ENCODE measurements at places on chromosomes 1 and 21. TPM values are rescaled to one million over a fixed set of nuclear protein-coding genes. Genes with fewer than 3 reads are reported as not detected.
A peak's percentile ranks its signal among the peaks of the same experiment; 100 is the strongest.

GRCh38 chr1:158020886-158021620, 27.6 kb downstream of the KIRREL1 start:
- no peak overlapping the region for H3K27ac ChIP-seq
- no peaks in the 10 kb centered on the region for H3K27me3 ChIP-seq
- no peak overlapping the region for H3K4me3 ChIP-seq
- DNase-seq, result no peak
- no peaks in the 10 kb centered on the region for H3K36me3 ChIP-seq

Gene CFHR3
- not detected for total RNA-seq

DNA sequence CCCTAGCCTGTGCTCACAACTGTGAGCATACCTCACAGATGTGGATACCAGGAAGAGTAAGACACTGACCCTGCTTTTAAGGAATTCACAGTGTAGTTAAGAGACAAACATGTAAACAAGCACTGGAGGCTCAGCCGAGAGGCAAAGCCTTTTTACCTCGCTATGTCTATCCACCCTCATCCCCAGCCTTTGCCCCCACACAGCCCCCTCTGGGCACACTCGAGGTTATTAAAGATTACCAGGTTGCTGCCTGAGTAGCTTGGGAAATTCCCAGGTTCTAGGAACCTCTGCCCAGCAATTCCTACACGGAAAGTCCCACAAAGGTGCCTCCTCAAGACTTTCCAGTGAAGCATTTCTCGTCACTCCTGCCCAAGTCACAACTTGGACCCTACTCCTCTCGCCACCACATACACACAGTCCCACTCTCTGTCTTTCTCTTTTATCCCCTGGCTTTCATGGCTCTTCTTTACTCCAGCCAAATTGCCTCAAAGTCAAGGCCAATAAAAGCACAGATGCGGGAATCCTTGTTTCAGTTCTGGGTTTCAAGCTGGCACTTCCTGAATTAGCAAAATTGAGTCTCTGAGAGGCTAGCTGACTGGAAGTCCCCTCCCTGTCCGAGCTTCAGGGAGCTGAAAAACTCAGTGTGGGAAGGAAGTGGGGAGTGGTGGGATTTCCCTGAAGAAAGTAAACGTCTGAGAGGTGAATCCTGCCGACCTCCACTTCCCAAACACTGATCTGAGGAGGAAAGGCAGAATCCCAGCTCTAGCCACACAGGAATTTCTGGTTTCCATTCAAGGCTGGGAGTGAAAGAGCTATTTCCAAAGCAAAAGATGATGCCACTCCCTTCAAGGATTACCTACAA, 7.6 kb downstream of the DENND2D start:
- no peak overlapping the region for H3K4me3 ChIP-seq
- no peaks in the 10 kb centered on the region for H3K4me1 ChIP-seq
- H3K27ac ChIP-seq, result no peak overlapping the region
- no peaks in the 10 kb centered on the region for H3K27me3 ChIP-seq
- no peaks in the 10 kb centered on the region for H3K36me3 ChIP-seq

- peaks cover 4% of the 10 kb centered on the region for H3K4me1 ChIP-seq
- H3K27ac ChIP-seq, result no peak overlapping the region
- no peak for DNase-seq
These were observed 22.7 kb downstream of the SYT6 start for GRCh38 chr1:114130846-114131525.

DNA sequence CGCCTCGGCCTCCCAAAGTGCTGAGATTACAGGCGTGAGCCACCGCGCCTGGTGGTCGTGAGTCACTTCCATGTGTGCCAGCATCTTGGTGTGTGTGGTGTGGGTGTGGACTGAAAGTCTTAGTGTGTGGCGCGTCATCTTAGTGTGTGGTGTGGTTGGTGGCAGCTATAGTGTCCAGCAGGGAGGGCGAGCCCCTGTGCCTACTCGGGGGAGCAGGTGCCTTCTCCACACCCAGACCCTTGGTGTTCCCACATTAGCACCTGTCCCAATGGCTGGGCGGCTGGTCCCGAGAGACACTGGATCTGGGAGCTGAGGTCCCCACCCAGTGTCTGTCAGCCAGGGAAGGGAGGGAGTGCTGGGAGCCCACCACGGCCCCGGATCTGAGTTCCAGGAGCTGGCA, 2.8 kb downstream of the SCNN1D start:
- no peak for DNase-seq
- peaks cover 26% of the 10 kb centered on the region for H3K4me1 ChIP-seq
- H3K4me3 ChIP-seq, result no peak overlapping the region
- no peak overlapping the region for H3K27ac ChIP-seq

DNA sequence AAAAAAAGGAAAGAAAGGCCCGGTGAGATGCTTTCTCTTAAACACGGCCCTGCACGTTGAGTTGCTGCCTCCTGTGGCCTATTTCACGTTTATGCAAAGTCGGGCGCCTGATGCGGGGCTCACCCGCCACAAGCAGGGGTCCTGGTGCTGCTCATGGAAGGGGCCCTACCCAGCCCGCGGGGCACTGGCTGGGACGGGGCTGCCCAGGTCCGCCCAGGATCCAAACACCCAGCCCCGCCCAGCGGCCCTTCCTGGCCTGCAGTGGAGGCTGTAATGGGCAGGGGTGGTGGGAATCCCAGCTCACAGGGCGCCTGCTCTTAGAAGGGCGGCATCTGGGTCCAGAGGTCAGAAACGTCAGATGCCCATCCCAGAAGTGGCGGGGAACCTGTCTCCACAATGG, 1.6 kb downstream of the COL6A2 start:
- H3K36me3 ChIP-seq, result no peaks in the 10 kb centered on the region
- no peak overlapping the region for H3K27ac ChIP-seq
- no peak for DNase-seq
- H3K27me3 ChIP-seq, result no peaks in the 10 kb centered on the region
- peaks cover 13% of the 10 kb centered on the region for H3K4me1 ChIP-seq

Gene ALX3
- not detected for total RNA-seq

Gene ZBTB8A
- total RNA-seq, result 9.7 TPM

Gene CR1
- 0.07 TPM for total RNA-seq

- no peaks in the 10 kb centered on the region for H3K27me3 ChIP-seq
- H3K27ac ChIP-seq, result no peak overlapping the region
- no peaks in the 10 kb centered on the region for H3K36me3 ChIP-seq
These were observed 38.2 kb downstream of the PAX7 start for GRCh38 chr1:18668750-18669404.

- peaks cover 45% of the 10 kb centered on the region for H3K4me1 ChIP-seq
- H3K27me3 ChIP-seq, result no peaks in the 10 kb centered on the region
- peak; percentile 73 for DNase-seq
- H3K4me3 ChIP-seq, result peak overlapping the region; percentile 50
- H3K36me3 ChIP-seq, result no peaks in the 10 kb centered on the region
These were observed 13.8 kb upstream of the BOLA1 start for GRCh38 chr1:149885339-149886120.

DNA sequence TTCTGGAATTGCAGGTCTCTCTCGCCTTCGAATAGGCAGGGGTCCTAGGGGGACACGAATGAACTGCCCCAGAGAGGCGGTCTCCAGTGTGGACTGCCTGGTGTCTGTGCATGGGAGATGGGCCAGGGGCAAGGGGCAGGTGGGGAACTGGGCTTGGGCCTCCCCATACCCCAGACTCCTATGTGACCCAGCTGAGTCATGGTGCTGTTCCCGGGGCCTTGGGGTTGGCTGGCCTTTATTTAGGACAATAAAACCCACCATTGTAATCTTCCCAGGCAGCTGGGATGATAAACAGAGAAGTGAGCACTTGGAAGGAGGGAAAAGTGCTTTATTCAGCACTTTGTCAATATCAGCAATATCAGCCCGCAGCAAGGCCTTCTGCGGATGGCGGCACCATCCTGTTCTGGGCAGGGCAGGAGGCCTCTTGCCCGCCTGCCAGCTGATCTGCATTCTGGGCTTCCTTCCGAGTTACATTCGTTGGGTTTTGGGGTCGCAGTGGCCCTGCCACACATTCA, 209.0 kb upstream of the TMEM51 start:
- no peaks in the 10 kb centered on the region for H3K36me3 ChIP-seq
- H3K27ac ChIP-seq, result no peak overlapping the region
- no peaks in the 10 kb centered on the region for H3K4me1 ChIP-seq
- no peak overlapping the region for H3K4me3 ChIP-seq
- H3K27me3 ChIP-seq, result no peaks in the 10 kb centered on the region

GRCh38 chr1:233665575-233666270, 51.8 kb downstream of the KCNK1 start:
- no peak overlapping the region for H3K4me3 ChIP-seq
- DNase-seq, result no peak
- H3K4me1 ChIP-seq, result peaks cover 24% of the 10 kb centered on the region

Gene WDR64
- total RNA-seq, result not detected

GRCh38 chr1:25799935-25800702, at the start of gene SELENON:
TSS of gene SELENON (plus strand) at chr1:25800193. CDS start at chr1:25800231, 38 bp downstream.
- no peaks in the 10 kb centered on the region for H3K27me3 ChIP-seq
- no peaks in the 10 kb centered on the region for H3K36me3 ChIP-seq
- H3K4me3 ChIP-seq, result peak within 1 kb of the TSS; percentile 66
- no peak for DNase-seq
- H3K27ac ChIP-seq, result peak within 1 kb of the TSS; percentile 63

DNA sequence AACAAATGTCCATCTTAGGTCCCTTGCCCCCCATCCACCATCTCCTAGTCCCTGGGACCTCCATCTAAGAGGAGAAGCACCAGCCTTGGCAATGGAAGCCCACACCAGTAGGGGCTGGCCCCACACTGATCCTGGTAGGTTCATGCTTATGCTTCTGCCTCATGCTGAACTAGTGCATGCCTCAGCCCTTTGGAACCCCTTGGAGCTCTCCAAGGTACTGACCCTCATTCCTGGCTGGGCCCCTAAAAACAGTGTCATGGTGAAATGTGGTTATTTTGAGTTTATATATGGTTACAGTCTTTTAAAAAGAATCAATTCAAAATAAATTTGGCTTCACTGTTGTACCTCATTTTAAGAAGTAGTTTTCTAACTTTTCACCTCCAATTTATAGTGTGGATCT, 108.3 kb downstream of the HIVEP3 start:
- no peak for DNase-seq
- peaks cover 27% of the 10 kb centered on the region for H3K4me1 ChIP-seq
- no peak overlapping the region for H3K4me3 ChIP-seq

Gene SPRR3
- total RNA-seq, result not detected

Gene ZBED6
- 26.9 TPM for total RNA-seq

DNA sequence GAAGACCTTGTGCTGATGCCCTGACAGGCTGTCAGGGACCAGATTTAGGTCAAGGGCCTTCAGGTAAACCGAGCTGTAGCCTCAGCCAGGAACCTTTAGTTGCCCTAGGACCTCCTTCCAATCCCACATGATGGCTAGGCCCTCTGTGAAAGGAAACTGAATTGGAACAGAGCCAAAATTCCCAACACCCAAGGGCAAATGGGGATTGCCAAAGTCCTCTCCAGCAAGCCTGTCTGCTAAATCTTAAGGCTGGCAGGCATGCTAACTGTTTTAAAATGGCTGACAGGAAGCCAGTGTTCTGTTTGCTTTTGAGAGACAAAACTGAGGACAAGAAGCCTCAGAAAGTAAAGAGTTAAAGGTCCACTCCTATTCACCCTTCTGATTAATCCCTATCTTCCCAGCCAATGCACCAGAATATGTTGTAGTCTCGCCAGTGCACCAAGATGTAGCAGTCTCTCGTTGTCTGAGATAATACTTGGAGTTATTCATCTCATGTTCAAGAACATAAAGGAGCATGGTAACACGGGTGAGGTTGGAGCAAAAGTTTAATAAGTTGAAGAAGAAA, 35.1 kb downstream of the MSTO1 start:
- H3K27me3 ChIP-seq, result no peaks in the 10 kb centered on the region
- no peak overlapping the region for H3K27ac ChIP-seq
- DNase-seq, result no peak
- no peak overlapping the region for H3K4me3 ChIP-seq
- no peaks in the 10 kb centered on the region for H3K36me3 ChIP-seq
- peaks cover 3% of the 10 kb centered on the region for H3K4me1 ChIP-seq

DNA sequence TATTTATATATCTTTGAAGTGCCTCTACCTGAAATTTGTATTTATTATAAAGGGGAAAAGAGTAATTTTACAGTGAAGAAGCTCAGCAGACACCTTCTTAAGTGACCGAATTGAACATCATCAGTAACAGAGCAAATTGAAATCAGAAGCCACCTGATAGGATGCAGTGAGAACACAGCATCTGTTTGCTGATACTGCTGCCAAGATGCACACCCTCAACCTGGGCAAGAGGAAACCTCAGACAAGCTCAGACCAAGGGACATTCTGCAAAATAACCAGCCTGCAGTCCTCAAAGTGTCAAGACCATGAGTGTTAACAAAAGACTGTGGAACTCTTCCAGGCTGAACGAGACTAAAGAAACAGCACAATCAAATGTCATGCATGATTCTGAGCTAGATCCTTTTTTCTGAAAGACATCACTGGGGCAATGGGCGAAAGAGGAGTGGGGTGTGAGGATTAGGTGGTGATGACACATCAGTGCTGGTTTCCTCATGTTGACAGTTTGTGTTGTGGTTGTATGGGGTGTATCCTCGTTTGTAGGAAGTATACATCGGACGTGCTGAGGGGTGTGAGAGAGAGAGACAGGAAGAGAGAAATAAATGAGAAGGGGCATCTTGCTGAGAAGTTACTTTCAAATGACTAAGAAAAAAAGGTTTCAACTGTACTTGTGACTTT, 103.7 kb downstream of the ABCA4 start:
- no peaks in the 10 kb centered on the region for H3K27me3 ChIP-seq
- no peak for DNase-seq
- no peaks in the 10 kb centered on the region for H3K36me3 ChIP-seq
- H3K4me3 ChIP-seq, result no peak overlapping the region

DNA sequence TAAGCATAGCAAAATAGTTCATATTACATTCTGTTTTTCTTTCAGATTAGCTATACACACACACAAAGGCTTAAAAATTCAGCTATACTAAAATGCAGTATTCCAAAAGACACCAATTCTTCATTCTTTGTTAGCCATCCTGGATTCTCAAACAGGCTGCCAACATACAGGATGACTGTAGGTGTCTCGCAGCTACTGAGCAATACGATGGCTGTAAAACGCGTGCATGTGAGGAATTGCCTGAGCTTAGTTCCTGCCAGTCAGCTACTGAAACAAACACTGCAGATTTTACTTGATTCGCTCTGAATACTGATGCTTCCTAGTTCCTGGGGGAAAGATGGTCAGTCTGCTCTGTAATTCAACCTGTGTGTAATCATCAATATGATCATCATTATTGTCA, 24.7 kb upstream of the HMGN1 start:
- peaks cover 15% of the 10 kb centered on the region for H3K4me1 ChIP-seq
- H3K36me3 ChIP-seq, result no peaks in the 10 kb centered on the region
- no peak for DNase-seq
- H3K4me3 ChIP-seq, result no peak overlapping the region
- H3K27ac ChIP-seq, result no peak overlapping the region
